Stimulated activated memory B cell treated with anti-CD40 and anti-IgM and Interleukin-4, amounts not matched to agents 10 μg/mL and 1 μg/mL and 100 μg/mL, for 72 hours (primary cell): ENCODE measurements at places on chromosomes 2 and 18.

DNA sequence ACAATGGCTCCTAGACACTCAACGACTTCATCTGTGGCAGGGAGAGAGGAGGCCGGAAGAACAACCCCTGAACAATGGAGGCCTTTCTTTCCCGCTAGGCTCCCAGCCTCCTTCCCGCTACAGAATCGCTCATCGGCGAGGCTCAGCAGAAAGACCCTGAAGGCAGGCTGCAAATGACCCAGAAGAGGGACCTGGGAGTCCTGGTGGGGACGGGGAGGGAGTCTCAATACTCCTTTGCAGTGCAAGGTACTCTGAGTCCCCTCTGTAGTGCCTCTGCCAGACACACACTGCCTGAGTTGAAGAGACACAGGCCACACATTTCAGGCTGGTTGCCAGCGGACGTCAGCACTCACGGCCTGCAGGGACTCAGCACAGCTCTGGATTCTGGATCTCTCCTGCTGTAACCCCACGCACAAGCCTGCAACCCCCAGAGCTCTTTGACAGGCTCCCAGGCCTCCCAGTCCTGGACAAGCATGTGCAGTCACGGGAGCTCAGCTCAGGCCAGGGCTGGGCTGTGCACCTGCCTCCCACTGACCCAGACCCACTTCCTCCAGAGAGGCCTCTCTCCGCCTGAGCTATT, 6.1 kb downstream of the GPR17 start:
- ATAC-seq = no peak

DNA sequence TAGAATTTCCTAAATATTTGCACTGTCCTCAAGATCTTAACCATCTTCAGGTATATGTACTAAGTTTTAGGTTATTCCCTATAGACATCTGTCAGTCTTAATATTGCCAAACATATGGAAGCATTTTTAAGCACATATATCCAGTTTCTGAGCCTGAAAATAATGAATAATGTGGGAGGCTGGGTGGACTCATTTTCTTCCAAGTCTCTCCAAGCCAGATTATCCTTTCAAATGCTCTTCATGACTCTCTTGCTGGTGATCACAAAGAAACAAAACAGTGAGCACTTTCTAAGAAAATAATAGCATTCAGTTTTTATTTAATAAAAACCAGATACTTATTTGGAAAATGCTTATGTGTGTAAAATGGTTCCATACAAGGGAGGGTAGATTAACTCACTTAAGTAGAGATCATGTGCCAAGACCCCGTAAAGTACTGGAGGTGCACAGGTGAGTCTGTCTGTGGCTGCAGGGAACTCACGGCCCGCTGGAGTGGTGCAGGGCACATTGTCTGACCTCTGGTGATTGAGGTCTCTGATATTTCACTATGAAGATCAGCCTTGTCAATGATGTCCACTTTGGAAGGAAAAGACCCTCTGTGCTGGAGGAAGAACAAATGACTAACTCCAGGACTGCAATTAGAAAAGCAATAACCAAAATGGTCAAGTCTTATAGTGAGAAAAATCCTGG, 161.6 kb downstream of the TMEM18 start:
- ATAC-seq = no peak

- no peak for ATAC-seq
These were observed 163.8 kb downstream of the SETBP1 start for GRCh38 chr18:44844486-44844885.

GRCh38 chr2:16671760-16672159, 6.1 kb upstream of the CYRIA start:
- no peak for ATAC-seq

DNA sequence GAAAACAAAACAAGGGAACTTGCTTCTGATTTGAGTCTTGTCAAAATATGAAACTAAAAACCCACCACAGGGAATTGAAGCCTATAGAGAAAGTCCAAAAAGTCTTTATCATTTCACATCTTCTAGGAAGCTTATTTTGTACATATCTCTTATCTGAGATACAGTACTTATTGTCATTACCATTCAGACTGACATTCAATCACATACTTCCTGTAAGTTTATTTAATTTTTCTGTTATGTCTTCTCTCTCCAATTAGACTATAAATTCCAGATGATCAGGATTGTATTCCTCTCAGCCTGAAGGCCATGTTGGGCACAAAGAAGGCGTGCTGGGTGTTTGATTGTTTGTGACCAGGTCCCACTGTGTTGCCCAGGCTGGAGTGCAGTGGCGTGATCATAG, 59.2 kb downstream of the METTL4 start:
- ATAC-seq = no peak
